ENCODE measurements at places on chromosomes 7 and 10. TPM values are rescaled to one million over a fixed set of nuclear protein-coding genes. Genes with fewer than 3 reads are reported as not detected.
A peak's percentile ranks its signal among the peaks of the same experiment; 100 is the strongest.

DNA sequence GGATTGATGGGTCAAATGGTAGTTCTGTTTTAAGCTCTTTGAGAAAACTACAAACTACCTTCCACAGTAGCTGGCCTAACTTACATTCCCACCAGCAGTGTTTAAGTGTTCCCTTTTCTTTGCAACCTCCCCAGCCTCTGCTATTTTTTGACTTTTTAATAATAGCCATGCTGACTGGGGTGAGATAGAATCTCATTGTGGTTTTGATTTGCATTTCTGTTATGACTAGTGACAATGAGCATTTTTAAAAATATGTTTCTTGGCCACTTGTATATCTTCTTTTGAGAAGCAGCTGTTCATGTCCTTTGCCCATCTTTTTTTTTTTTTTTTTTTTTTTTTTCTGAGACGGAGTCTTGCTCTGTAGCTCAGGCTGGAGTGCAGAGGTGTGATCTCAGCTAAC lies 155.2 kb upstream of the BMPER start:
- no peak for DNase-seq

MMP21 gene
- 0.17 TPM for total RNA-seq

- no peak for DNase-seq
These were observed 80.1 kb downstream of the ELMO1 start for GRCh38 chr7:37368540-37368939.

TMEM176A gene
- total RNA-seq: 404 TPM

DNA sequence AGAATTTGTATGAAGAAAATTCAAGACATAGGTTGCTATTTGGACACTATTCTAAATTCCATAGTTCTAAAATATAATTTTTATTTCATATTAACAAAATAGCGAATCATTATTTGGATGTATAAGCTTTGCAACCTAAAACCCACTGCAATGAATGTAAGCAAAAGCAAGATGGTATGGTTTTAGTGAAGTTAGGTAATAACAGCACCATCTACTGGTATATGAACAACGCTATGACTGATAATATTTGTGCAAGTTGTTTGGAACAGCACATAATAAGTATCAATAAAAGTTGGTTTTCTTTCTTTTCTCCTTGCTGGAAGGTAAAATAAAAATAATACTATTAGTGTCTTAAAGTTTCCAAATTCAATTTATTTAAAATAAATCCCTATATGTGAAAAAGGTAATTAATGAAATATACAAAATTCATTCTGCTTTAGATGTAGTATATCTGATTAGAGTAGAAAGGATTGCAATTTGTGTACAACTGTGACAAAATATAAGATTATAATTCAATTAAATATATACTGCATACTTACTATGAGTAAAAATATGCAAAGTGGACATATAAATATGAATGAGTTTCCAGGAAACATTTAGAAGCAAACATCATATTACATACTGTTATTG lies 79.0 kb upstream of the LSM8 start:
- DNase-seq: no peak

DNA sequence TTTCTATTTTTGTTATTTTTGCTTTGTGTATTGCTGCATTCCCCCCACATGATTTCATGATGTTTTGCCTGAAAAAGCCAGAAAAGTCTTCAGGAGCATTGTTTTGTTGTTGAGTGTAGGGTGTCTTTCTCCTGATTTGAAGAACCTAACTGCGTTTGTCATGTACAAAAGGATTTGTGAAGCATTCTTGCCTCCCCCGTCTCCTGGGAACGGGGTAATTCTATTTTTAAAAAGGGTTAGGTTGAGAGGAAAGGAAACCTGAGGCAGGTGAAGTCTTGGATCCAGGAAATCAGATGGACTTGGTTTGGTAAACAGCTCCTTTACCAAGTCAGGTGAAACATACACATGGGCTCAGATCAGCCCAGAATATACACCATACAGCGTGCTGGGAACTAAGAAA lies 26.0 kb upstream of the BTBD16 start:
- no peak for DNase-seq

KLF14 gene
- total RNA-seq: 0.08 TPM

DNA sequence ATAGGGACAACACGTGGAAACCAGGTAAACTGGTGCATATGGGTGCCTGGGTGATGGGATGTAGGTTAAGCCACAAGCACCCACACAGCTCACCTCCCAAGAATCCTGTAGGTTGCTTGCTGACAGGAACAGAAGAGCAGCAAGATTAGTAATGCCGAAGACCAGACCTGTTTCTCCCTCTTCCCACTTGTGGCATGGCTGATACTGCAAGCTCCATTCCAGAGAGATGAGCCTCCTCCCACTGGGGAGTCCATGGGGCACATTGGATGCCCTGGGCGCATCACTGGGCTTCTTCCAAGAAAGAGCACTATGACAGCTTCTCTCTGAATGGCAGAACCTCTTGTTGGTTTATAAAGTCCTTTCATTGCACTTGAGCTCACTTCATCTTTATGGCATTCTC lies 44.4 kb upstream of the LOXL4 start:
- DNase-seq: no peak

GRCh38 chr7:28958235-28958979 lies at the start of gene TRIL:
TRIL (minus strand) TSS chr7:28958330; CDS start chr7:28958046, 284 bp downstream.
- DNase-seq: peak; percentile 39

- DNase-seq: no peak
These were observed 11.0 kb downstream of the ZNF862 start for GRCh38 chr7:149849174-149849573.

DNA sequence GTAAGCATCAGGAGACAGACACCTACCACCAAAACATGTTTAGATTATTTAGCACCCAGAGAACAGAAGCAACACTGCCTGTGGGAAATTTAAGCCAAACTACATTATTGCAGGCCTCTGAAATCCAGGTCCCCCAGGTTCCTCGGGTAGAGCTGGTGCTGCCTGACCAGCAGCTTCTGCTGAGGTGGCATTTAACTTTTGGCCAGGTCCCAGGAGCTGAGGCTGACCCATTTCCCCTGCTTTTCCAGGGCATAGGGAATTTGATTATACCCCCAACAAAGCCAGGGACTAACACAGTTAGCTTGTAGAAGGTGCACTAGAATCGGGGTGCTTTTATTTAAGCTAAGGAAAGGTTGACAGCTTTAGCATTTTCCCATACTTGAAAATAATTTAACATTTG lies 4.7 kb downstream of the LRRC4 start:
- DNase-seq: no peak

DNA sequence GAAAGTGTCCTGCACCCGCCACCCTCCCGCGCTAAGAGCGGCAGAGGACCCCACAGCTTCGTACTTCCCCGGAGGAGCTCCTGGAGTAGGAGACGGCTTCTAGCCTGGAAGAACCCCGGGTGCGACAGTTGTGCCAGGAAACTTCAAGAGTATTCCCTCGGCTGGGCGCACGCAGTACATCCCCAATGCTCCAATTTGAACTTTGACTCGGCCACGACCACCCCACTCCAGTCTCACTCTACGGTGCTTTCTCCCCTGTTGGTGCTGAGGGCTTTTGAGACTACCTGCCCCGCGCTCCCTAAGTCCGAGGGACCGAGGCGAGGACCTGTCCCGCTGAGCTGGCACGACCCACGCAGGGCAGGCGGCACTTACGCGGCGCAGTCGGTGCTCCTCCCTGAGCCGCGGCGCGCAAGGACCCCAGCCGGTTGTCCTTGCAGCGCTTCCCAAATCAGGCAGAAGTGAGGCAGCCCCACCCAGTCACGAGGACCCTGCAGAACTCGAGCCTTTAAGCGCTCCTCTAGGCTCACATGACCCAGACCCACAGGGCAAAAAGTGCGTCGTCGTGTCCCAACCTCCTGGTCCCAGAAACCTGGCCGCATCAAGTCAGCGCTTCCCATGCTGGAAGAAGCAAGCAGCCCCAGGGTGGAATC lies at the start of gene CPVL:
Gene CPVL (minus strand): TSS at position 481 of the 650 bp plus-strand sequence. CDS start 25,476 bp downstream, outside the sequence.
- peak; percentile 60 for DNase-seq

DNA sequence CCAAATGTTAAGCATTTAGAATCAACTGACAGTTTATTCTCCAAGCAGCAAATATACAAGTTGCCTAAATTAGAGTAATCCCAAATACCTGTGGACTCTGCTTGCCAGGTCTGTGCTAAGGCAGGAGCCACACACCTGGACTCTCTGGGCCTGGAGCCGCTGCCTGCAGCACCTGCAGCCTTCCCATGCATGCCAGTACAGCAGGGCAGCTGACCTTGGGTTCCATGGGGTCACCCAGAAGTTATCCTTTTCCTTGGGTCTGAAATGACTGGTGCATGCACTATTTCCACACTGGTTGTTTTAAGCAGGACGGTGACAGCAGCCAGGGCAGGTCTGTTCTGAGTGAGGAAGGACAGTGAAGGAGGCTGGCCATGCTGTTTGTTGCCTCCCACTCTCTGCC lies 573.2 kb downstream of the GLRX3 start:
- no peak for DNase-seq

ATOH7 gene
- not detected for total RNA-seq

MYO3A gene
- 0.33 TPM for total RNA-seq

PPP1R3C gene
- 25.5 TPM for total RNA-seq

GCK gene
- 0.67 TPM for total RNA-seq

DNA sequence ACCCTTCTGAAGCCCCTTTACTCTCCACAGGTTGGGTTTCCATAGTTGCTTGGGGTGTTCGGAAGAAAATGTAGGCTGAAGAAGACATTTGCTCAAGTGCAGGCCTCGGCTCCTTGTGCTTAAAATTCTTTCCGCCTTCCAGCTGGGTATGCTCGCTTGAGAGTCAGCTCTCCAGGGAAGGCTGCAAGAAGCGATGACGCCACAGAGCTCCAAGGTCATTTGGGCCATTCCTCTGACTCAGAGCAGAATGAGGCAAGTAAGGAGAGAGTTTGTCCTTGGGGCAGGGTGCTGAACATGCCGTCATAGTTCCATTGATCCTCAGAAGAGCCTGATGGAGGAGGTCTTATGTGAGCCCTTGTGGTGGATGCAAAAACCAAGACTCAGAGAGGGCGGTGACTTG lies 27.4 kb upstream of the HSPA12A start:
- no peak for DNase-seq

CFAP69 gene
- 4.0 TPM for total RNA-seq

NKX6-2 gene
- not detected for total RNA-seq

DNA sequence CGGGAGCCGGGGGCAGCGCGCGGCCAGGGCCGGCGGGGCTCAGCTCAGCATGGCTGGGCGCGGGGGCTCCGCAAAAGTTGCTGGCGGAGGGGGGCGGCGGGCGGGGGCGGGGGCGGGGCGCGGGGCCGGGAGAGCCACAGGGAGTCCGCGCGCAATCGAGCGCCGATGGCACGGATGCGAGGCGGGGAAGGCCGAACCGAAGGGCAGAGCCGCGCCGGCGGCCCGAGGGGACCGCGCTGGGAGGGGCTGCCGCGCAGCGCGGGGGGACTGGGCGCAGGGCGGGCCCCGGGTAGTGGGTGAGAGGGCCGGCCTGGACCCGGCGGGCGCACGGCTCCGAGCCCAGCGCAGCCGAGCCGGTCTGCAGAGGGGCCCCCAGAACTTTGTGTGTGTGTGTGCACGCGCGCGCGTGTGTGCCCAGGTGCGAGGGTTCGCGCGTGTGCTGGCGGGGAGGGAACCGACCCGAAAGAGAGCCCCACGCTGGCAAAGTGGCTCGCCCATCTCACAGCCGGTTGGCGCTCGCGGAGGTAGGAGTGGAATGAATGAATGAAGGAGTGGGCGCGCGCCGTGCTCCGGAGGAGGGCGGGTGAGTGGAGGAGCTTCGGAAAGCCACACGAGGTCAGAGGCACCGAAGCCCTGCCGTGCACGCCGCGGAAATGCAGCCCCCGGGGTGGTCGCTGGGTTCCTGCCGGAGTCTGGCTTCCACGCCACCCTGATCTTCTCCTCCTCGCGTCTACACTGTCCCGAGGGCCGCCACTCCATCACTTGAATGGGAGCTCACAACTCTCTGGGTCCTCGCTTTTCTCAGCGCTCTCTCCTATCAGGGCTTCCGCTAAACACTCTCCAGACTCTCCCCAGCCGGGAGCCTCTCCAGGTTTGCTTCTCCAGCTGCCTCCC lies at the start of gene HIPK2:
Gene HIPK2 (minus strand): TSS at position 51 of the 894 bp plus-strand sequence. CDS start 375 bp downstream, outside the sequence.
- DNase-seq: peak; percentile 75

GRCh38 chr7:91644256-91644655 lies 236.2 kb downstream of the MTERF1 start:
- no peak for DNase-seq

MARVELD1 gene
- total RNA-seq: 3.3 TPM

OR6B1 gene
- total RNA-seq: not detected

DNA sequence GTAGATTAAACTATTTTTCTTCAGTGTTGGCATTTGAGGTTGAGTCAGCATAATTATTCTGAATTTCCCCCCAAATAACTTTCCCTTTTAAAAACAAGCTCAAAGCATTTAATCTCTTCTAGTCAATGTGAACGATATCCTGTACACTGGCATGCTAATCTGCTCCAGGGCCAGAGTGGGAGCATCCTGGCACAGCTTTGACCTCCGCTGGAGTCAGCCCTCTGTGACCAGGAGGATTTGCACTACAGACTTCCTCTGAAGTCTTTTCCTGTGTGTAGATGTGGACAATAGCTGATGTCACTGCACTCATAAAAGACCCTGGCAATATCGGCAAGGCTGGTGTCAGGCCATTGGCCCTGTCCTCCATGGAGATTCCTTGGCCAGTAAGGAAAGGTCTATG lies 340.2 kb downstream of the CDC14C start:
- DNase-seq: no peak

DNA sequence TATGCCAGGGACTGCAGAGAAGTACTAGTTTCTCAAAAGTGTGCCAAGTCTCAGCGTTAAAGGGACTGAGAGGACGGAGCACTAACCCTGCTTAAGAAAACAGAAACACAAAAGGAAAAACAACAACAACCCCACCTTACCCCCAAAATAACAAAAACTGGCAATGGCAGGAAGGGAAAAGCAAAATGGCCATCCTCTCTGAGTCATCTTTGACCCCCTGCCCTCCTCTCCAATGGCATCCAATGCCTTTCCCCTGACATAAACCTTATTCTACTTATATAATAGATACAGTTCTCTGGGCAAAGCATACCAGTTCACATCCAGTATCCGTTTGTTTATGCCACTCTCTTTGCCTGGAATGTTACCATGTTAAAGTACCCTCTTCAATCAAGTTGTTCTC lies 1.6 kb downstream of the POLR1F start:
- no peak for DNase-seq

GRCh38 chr7:88477976-88478375 lies 171.3 kb upstream of the STEAP4 start:
- no peak for DNase-seq

SLC4A2 gene
- 27.5 TPM for total RNA-seq

- no peak for DNase-seq
These were observed 18.9 kb downstream of the INSIG1 start for GRCh38 chr7:155316427-155317113.

CACNA2D1 gene
- total RNA-seq: 1.4 TPM

GRCh38 chr7:15317215-15317614 lies 244.6 kb downstream of the AGMO start:
- no peak for DNase-seq

- DNase-seq: no peak
These were observed 181.8 kb upstream of the AGK start for GRCh38 chr7:141369422-141369821.
